ENCODE measurements at places on chromosomes 16 and 17. TPM values are rescaled to one million over a fixed set of nuclear protein-coding genes. Genes with fewer than 3 reads are reported as not detected.
A peak's percentile ranks its signal among the peaks of the same experiment; 100 is the strongest.

The GRIN2C gene
- not detected for total RNA-seq

- H3K36me3 ChIP-seq, result no peaks in the 10 kb centered on the region
- H3K27me3 ChIP-seq, result no peaks in the 10 kb centered on the region
- H3K27ac ChIP-seq, result peak overlapping the region; percentile 1
- H3K4me1 ChIP-seq, result peaks cover 17% of the 10 kb centered on the region
- H3K4me3 ChIP-seq, result no peak overlapping the region
These were observed 64.1 kb upstream of the SREBF1 start for GRCh38 chr17:17900615-17901520.

DNA sequence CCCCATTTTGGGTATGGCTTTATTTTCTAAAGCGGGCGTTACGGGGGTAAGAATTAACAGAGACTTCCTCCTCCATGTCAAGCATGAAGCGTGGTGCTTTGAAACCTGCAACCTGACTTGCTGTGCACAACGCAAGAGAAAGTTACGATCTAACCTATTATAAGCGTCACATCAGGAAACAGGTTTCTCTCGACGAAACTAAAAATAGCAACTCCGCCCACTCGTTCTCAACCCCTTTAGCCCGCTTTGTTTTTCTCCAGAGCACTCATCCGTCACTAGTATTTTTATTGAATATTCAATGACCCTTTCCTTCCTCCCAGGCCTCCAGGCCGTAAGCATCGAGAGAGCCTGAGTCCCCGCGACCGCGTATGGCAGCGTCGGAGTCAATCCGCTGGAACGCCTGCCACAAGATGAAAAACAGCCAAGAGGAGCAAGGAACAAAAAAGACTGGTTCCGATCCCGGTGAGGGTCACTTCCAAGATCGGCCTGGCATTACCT, 555 bp downstream of the NUP88 start:
- H3K4me3 ChIP-seq, result peak overlapping the region; percentile 81
- H3K27me3 ChIP-seq, result no peaks in the 10 kb centered on the region
- peaks cover 19% of the 10 kb centered on the region for H3K36me3 ChIP-seq
- H3K27ac ChIP-seq, result peak overlapping the region; percentile 72

GRCh38 chr16:66306366-66307150, 59.9 kb upstream of the CDH5 start:
- H3K27ac ChIP-seq, result no peak overlapping the region
- no peaks in the 10 kb centered on the region for H3K4me1 ChIP-seq
- no peak overlapping the region for H3K4me3 ChIP-seq
- H3K36me3 ChIP-seq, result no peaks in the 10 kb centered on the region
- DNase-seq, result no peak

DNA sequence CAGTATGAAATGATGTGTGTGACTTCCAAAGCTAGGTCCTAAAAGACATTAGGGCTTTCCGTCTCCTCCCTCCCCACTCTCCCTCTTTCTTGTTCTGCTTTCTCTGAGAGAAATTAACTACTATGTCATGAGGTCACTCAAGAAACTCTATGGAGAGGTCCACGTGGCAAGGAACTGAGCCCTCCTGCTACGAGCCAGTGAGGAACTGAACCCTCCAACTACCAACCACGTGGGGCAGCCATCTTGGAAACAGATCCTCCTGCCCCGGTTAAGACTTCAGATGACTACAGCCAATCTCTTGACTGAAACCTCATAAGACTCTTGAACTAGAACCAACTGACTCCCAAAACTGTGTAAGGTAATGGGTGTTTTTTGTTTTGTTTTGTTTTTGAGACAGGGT, 4.2 kb upstream of the ALOX15 start:
- no peaks in the 10 kb centered on the region for H3K36me3 ChIP-seq
- H3K4me3 ChIP-seq, result no peak overlapping the region
- no peaks in the 10 kb centered on the region for H3K27me3 ChIP-seq

DNA sequence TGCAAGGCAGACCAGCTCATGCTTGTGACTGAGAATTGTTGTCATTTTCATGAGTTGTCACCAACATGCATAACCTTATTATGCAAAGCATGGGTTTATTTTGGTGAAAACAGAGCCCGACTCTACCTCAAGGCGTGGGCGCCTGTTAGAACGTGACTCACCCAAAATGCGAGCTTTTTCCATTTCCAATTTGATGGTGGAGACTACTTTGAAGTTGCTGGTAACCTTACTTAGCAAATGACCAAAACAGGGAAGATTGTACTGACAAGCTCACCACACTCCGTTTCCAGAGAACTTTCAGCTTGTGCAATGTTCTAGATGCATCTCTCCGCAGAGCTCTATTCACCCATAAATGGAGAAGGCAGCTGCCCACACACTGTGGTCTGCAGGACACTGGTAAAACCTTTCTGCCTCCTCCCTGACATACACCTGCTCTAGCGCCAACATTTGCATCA, 284.5 kb downstream of the MAF start:
- H3K4me3 ChIP-seq, result no peak overlapping the region
- H3K27ac ChIP-seq, result no peak overlapping the region
- no peak for DNase-seq
- no peaks in the 10 kb centered on the region for H3K27me3 ChIP-seq
- no peaks in the 10 kb centered on the region for H3K36me3 ChIP-seq

Data from SJCRH30 (cell line).